ENCODE measurements at places on chromosomes 1 and 21.

DNA sequence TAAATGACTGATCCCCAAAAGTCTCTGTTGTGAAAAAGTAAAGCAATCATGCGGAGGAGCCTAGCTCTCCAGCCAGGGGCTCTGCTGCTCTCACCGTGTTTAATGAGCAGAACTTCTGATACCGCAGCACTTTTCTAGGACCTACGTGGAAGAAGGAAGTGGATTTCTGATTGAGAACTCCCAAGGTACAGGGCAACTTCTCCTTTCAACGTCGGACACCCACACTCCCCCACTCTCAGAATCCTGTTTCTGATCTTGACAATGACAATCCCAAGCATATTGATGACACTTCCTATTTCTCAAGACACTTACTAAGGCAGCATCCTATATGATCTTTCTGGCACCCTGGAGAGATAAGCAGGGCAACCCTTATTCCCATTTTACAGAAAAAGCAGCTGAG lies 78.4 kb downstream of the PROX1 start:
- no peak for DNase-seq

DNA sequence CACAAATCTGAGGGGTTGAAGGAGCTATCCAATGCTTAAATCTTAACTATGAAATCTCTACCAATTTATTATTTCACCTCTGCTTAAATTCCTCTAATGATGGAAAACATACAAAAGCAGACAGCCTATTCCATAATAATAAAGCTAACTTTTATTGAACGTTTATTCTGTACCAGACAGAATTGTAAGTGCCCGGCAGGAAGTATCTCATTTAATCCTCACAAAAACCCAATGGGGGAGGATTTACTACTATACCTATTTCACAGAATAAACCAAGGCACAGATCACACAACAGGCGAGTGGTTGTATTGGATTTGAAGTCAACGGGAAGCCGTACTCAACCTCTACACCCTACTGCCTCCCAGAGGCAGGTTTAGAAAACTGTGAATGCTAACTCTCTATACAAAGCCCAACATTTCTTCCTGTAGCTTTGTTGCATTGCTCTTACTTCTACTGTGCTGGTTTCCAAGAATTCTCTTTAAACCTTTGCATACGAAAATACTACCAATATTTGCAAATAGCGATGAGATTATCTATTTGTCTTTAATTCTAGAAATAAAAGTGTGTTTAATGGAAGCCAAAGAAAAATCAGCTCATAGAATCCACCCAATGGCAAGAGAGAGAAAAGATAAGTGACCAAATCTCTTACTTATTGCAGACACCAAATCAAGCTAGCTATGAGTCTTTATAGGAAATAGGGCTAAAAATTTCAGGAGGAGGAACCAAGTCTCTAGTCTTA lies 33.5 kb upstream of the C1orf53 start:
- no peak for DNase-seq

- no peak for DNase-seq
These were observed 16.2 kb downstream of the CLSTN1 start for GRCh38 chr1:9807541-9807940.

- no peak for DNase-seq
These were observed 77.7 kb upstream of the C1orf87 start for GRCh38 chr1:60151311-60151710.

- no peak for DNase-seq
These were observed 31.2 kb downstream of the MGST3 start for GRCh38 chr1:165662186-165662585.

- no peak for DNase-seq
These were observed 940 bp downstream of the NES start for GRCh38 chr1:156676114-156676819.

- DNase-seq: no peak
These were observed 11.7 kb downstream of the DSCAM start for GRCh38 chr21:40835184-40835694.

- no peak for DNase-seq
These were observed at the start of the genes TAF5L and URB2 for GRCh38 chr1:229625915-229626831. TSS of gene TAF5L (minus strand) at chr1:229626122. CDS start at chr1:229614482, 11,640 bp downstream. TSS of gene URB2 (plus strand) at chr1:229626247. CDS start at chr1:229627634, 1,387 bp downstream.

GRCh38 chr1:28887835-28888682 lies 26.3 kb upstream of the EPB41 start:
- no peak for DNase-seq

- DNase-seq: no peak
These were observed 3.8 kb downstream of the AGRN start for GRCh38 chr1:1023700-1024099.

- DNase-seq: no peak
These were observed 7.7 kb upstream of the PSMD4 start for GRCh38 chr1:151246786-151247185.

GRCh38 chr1:226921504-226921903 lies 18.6 kb upstream of the COQ8A start:
- no peak for DNase-seq

DNA sequence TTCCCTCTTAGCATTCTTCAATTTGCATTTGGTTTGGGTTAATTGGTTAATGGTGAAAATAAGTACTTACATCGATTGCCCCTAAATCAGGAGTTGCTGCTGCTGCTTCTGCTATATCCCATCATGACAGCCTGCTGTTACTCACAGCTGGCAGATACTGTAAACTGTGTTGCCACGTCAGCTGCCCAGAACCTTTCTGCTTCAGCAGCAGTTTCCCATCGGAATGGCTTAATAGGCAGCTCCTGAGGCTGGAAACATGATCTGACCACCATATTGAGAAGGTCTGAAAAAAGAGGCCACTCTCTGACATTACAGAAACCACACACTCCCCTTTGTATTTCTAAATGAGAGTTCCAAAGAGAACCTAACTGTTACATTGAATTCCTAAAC lies 14.3 kb upstream of the SEC16B start:
- peak; percentile 58 for DNase-seq

GRCh38 chr1:244314921-244315559 lies 136.7 kb downstream of the ADSS2 start:
- DNase-seq: no peak

DNA sequence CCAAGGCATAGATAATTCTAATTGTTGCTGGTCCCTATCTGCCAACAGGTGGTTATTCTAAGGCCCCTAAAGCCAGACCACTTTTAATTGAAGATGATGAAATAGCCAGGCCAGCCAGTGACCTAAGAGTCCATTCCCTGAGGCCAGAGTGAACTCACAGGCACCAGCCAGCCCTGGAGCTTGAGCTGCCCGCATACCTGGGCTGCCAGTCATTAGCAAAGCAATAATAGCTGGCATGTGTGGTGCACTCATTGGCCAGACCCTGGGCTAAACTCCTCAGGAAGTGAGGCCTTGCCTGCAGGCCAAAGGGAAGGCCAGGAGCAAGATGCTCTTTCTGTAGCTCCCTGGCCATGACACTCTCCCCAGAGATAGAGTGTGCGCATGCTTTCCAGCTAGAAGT lies 180.4 kb upstream of the KLHDC7A start:
- no peak for DNase-seq

GRCh38 chr1:170735366-170736263 lies 71.7 kb downstream of the PRRX1 start:
- no peak for DNase-seq

DNA sequence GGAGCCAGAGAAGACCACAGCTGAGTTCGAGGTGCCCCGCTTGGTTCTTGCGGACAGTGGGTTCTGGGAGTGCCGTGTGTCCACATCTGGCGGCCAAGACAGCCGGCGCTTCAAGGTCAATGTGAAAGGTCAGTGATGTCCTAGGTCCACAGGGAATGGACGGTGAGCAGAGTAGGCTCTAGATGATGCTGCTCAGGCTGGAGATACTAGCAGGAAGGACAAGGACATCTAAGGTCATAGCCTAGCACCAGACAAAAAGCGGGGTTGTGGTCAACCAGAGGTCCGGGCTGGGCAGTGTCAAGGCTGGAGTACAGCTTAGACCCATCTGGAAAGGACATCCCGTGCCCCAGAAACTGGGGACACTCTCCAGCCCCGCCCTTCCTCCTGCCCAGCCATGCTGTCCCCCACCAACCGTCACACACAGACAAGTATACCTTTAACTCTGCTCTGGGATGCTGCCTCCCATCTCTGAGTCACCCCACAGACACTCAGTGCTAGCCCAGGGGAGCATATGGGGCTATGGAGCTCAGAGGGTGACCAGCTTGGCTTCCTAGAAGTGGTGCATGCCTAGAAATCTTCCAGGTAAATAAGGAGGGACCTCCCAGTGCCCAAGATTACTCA lies 8.7 kb downstream of the TIE1 start:
- DNase-seq: no peak

DNA sequence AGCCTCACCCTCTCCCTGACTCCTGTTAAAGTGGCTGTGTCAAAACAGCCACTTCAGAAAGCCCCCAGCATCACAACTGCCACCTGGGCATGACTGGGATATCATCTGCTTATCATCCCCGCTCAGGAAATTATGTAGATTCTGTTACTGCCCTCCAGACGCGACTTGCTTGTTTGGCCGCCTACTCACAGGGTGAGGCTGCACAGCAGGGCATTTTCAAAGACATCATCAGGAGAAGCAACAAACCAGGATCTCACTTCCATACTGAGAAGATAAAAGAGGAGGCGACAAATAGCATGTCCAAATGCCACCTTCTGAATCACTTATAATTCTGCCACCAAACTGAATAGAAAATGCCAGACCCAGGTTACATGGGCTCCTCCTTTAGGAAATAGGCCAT lies 94.8 kb downstream of the MIS18A start:
- DNase-seq: no peak

DNA sequence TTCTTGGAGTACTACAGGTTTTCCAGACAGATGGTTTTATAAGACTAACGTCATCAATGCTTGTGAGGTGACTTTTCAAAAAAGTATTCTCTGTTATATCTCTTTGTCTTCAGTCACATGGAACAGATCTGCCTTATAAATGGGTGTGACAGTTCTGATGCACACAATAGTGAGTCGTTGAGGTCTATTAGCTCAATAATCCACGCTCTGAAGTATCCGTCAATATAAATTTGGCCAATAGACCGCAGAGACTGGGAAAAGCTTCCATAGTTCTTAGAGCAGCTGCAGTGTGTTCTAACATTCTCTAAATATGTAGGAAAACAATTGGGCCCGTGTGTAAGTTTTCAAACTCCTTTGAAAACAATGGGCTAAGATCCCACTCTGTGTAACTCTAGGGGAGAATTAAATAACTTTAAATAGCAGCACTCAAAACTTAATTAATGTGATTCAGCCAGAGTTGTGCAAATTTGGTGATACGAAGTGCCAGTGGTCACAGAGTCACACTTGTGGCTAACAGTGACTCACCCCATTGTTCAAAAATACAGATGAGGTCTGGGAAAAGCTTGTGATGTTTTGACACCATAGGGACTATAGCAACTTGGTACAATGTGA lies 316.0 kb downstream of the LMO4 start:
- peak; percentile 33 for DNase-seq

- no peak for DNase-seq
These were observed 101.3 kb downstream of the DISP1 start for GRCh38 chr1:222916100-222916499.

DNA sequence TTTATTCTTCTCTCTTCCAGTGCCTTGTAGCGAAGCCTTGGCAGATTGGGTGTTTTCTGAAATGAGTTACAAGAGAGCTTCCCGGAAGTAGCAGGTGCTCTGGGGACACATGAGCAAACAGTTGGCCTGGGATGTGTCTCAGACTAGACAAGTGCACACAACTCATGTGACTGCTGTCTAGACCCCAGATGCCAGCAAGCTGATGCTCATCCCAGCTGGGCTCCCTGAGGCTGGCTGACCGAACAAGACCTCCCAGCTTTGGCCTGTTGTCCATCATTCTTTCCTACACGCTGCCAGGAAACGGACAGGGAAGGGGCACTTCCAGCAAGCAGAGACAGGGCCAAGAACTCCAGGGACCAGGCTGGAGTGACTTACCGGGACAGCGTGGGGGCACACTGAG lies 18.7 kb upstream of the CSF1 start:
- DNase-seq: no peak

DNA sequence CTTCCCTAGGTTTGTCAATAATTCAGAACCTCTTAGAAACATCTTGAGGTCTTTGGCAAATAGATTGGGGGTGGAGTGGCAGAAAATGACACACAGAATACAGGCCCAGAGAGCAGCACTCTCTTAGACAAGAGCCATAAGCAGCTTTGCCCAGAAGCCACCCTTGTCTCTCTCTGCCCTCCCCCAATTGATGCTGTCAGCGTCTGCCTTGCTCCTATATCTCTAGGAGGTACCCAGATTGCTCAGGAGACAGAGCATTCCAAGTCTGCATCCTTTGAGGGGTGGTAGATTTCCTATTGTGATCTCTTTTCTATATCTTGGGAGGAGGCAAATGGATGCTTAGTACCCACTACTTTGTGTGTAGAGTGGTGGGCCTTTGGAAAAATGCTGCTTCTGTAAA lies 1.8 kb downstream of the RGL1 start:
- DNase-seq: no peak

DNA sequence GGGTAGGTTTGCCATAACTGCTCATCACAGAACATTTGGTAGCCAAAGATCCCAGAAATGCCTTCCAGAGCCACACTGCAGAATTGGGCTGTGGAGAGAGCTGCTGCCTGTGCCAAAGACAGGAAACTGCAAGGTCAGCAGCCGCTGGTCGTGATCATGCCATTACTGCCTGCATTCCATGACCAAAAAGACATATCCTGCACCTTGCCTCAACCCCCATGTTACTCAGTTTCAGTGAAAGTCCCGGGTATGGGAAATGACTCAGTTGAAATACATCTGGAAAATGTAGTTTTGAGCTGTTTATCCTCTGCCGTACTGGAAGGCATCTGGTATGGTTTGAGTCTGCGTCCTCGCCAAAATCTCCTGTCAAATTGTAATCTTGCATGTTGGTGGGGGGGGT lies 161.7 kb downstream of the FCRL5 start:
- DNase-seq: peak; percentile 91

DNA sequence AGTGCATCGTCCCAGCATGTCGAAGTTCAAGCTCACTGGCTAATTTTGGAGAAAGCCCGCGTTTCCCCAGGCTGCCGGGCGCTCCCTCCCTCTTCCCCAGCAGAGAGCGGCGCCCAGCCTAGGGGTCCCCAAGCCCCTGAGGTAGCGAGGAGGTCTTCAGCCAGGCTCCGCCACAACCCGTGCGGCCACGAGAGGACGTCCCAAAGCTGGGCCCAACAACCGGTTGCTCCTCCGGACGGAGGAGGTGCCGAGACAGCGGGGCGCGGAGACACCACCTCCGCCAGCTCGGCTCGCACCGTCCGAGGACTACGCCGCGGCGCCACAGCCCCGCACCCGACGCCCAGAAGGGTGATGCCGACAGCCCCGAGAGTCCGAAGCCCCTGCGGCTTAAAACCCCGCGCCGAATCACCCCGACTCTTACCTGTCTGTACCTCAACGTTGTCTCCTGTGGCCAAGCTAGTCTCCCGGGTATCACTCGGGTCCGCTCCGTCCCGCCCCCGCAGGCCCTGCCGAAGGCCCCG lies at the start of gene DENND2C:
Gene DENND2C, minus strand, starts transcription at position 488 of the 521 bp plus-strand sequence. CDS start 44,065 bp downstream, outside the sequence.
- DNase-seq: no peak

Data from HS-5 (cell line).